Urinary bladder (tissue), 4 donors: ENCODE measurements at places on chromosomes 11 and 22. TPM values are rescaled to one million over a fixed set of nuclear protein-coding genes. Genes with fewer than 3 reads are reported as not detected.

CEND1 gene
- polyA plus RNA-seq = 1.4 TPM

CAVIN3 gene
- 254 TPM for polyA plus RNA-seq

SF1 gene
- 115 TPM for polyA plus RNA-seq

INTS4 gene
- polyA plus RNA-seq = 14.5 TPM

CRYBB3 gene
- polyA plus RNA-seq = not detected

VWCE gene
- polyA plus RNA-seq = 0.67 TPM

TRIM22 gene
- 33.3 TPM for polyA plus RNA-seq

TRIM48 gene
- not detected for polyA plus RNA-seq

NCAPH2 gene
- 38.4 TPM for polyA plus RNA-seq

MOGAT2 gene
- 1.2 TPM for polyA plus RNA-seq

CHADL gene
- 3.5 TPM for polyA plus RNA-seq

TRPC6 gene
- polyA plus RNA-seq = 2.1 TPM
